Activated T-cell treated with anti-CD3 and anti-CD28 coated beads, Interleukin-2, amount 50 U/mL, for 4 hours (primary cell): ENCODE measurements at places on chromosomes 1 and 21. TPM values are rescaled to one million over a fixed set of nuclear protein-coding genes. Genes with fewer than 3 reads are reported as not detected.

The DNM3 gene
- total RNA-seq: 0.38 TPM

The KCTD3 gene
- total RNA-seq: 2.0 TPM

The RBM11 gene
- 2.8 TPM for total RNA-seq

The SRGAP2 gene
- total RNA-seq: 16.5 TPM

The KCNN3 gene
- 0.45 TPM for total RNA-seq

The ATP1A4 gene
- total RNA-seq: not detected

The CCDC17 gene
- total RNA-seq: 2.3 TPM

The HSD11B1 gene
- total RNA-seq: 2.7 TPM

The BSND gene
- not detected for total RNA-seq
